Pulmonary artery endothelial cell (primary cell): ENCODE measurements at places on chromosomes 3 and 15. TPM values are rescaled to one million over a fixed set of nuclear protein-coding genes. Genes with fewer than 3 reads are reported as not detected.

The C2CD4B gene
- 9.2 and 32.5 TPM in 2 replicates for total RNA-seq

The BFSP2 gene
- total RNA-seq, result not detected in 2 replicates

The UTS2B gene
- 0.33 and 0.92 TPM in 2 replicates for total RNA-seq

The PLSCR5 gene
- not detected in 2 replicates for total RNA-seq

The PBRM1 gene
- total RNA-seq, result 63.0 and 92.9 TPM in 2 replicates

The TIMP4 gene
- 0.07 and 0.46 TPM in 2 replicates for total RNA-seq

The CASR gene
- total RNA-seq, result not detected in 2 replicates

The MELTF gene
- total RNA-seq, result 5.0 and 9.3 TPM in 2 replicates

The TMEM45A gene
- total RNA-seq, result 4.0 and 4.3 TPM in 2 replicates

The GP5 gene
- total RNA-seq, result 0.07 TPM in 2 replicates

The GRM2 gene
- total RNA-seq, result 0.18 TPM in 1 of 2 replicates, not detected in the other

The CPNE9 gene
- total RNA-seq, result not detected in 2 replicates

The ATP11B gene
- 49.9 and 64.9 TPM in 2 replicates for total RNA-seq

The MOBP gene
- 0.07 and 0.95 TPM in 2 replicates for total RNA-seq

The CD96 gene
- total RNA-seq, result not detected in 2 replicates

The TRAK1 gene
- 41.5 and 47.0 TPM in 2 replicates for total RNA-seq

The GOLGA6L4 gene
- 0.60 and 0.92 TPM in 2 replicates for total RNA-seq

The KLHL40 gene
- total RNA-seq, result not detected in 2 replicates

The DPPA2 gene
- not detected in 2 replicates for total RNA-seq

The DHX30 gene
- total RNA-seq, result 79.2 and 99.7 TPM in 2 replicates

The CLDN16 gene
- 0.04 TPM in 1 of 2 replicates, not detected in the other for total RNA-seq

The SHC4 gene
- 0.18 and 0.33 TPM in 2 replicates for total RNA-seq

The RYR3 gene
- under 0.01 TPM in 2 replicates for total RNA-seq

The CAMP gene
- not detected in 2 replicates for total RNA-seq

The KNG1 gene
- not detected in 2 replicates for total RNA-seq

The BTLA gene
- total RNA-seq, result not detected in 2 replicates

The GOLGA8O gene
- total RNA-seq, result 0.20 and 0.53 TPM in 2 replicates

The HAUS2 gene
- total RNA-seq, result 37.9 and 45.0 TPM in 2 replicates

The OIP5 gene
- 7.3 and 13.2 TPM in 2 replicates for total RNA-seq

The DOCK3 gene
- under 0.01 and 0.04 TPM in 2 replicates for total RNA-seq

The TIPIN gene
- total RNA-seq, result 14.0 and 17.6 TPM in 2 replicates

The GPD1L gene
- 19.1 and 35.9 TPM in 2 replicates for total RNA-seq

The FGD5 gene
- total RNA-seq, result 79.7 and 84.3 TPM in 2 replicates

The SPATA12 gene
- total RNA-seq, result 0.04 and 0.07 TPM in 2 replicates

The SYNPR gene
- total RNA-seq, result not detected in 2 replicates

The FETUB gene
- total RNA-seq, result not detected in 2 replicates
